ENCODE measurements at places on chromosomes 16 and 17.

DNA sequence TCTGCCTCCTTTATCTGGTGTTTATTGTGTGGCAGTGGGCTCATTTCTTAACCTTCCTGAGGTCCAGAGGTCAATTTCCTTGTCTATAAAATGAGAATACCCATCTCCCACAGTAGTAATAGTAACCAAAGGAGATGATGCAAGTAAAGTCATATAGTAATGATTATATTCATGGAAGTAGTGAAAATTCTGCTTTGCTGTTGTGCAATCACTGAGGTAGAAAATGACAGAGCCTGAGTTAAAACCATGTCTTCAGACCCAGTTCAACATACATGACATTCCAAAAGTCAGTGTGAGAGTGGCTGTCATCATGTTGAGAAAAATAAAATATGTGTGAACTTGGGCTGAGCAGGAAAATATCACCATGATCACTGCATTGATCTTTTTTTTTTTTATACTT is 864 bp upstream of the UMOD start:
- DNase-seq: no peak

DNA sequence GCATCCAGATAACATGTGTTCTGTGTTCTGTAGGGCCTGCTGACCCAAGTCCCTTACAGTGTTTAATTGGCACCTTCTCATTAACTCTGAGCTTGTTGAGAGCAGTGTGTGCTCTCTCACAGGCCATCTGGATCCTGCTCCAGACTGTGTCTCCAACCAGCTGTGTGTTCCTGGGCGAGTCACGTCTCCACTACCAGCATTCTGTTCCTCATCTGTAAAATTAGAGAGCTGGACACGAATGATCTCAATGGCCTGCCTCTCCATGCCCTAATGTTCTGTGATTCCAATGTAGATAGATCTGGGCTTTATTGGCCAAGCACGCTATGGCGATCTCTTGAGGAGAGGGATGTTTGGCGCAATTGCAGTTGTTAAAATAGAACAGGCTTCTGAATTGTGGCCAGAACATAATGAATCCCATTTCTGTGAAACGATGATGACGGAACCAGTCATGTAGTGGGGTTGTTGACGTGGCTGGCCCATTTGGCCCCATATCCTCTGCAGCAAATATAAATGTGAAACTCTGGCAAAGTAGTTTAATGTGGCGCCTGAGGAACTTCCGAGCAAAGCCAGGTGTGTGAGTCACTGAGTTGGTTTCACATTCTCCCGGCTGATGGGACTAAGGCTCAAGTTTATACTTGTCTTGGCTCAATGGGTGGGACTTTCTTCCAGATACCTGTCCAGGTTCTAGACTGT is 22.2 kb downstream of the TBX4 start:
- DNase-seq: no peak

GRCh38 chr17:53475002-53475401 is 347.7 kb upstream of the KIF2B start:
- DNase-seq: no peak

GRCh38 chr16:72189865-72190371 is 18.0 kb upstream of the PMFBP1 start:
- DNase-seq: no peak

GRCh38 chr16:21163576-21163975 is 5.1 kb downstream of the LDAF1 start:
- no peak for DNase-seq

DNA sequence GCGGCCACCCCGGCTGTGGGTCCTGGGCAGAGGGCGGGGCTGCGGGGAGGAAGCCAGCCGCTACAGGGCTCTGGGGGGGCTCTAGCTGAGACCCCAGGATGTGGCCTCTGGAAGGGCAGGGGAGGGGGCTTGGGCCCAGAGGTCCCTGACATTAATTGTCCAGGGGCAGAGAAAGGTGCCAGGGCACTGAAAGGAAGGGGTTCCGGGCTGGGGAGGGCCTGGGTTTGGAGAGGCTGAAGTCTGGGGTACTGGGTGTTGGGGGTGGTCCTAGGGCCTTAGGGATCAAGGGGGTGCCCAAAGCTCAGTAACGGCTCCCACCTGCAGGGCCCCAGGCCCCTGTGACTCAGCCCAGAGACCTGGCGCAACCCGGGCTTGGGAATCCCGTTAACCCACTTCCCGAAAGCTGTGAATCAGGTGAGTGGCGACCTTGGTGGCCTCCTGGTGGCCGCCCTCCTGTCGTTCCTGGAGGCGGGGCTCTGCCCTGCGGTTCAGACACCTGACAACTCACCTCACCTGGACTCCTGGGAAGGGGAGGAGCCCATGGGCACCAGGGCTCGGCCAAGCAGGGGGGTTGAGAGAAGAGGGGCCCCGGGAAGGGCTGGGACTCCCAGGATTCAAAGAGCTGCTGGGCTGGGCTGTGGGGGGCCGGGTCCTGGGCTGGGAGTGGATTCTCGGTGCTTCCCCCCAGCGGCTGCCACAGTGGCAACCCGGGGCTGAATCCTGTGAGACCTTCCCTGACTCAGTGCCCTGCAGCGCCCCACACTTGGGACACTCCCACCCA is 465 bp upstream of the PRSS22 start:
- DNase-seq: peak; percentile 85

DNA sequence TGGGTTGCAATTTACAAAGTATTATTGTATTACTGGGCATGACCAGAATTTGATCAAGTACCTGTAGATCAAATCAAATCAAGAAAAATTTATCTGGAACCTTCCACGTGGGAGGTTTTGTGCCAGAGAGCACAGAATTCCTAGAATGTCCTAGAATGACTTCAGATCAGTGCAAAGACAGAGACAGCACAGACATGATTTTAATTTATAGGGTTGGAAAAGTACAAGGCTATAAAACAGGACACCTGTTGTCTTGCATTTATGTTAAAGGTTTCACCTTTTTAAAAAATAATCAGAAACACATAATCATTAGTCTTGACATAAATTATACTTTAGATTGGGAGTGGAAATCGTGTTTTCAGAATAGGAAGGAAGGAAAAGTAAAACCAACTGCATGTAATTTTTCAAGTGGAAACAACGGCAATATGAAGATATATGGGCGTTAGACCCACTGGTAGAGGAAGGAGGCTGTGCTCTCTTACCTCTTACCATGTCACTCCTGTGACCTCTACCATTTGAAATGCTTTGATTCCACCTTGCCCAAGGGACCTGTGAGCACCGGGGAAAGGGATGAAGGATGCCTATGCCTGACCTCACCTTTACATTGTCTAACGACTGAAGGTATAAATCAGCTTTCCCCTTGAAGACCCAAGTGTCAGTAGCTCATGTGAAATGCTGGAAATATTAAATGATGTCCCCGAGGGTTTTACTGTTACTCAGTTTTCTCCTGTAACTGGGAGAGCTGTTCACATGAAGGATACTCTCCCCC is 100.4 kb downstream of the SNX11 start:
- no peak for DNase-seq

DNA sequence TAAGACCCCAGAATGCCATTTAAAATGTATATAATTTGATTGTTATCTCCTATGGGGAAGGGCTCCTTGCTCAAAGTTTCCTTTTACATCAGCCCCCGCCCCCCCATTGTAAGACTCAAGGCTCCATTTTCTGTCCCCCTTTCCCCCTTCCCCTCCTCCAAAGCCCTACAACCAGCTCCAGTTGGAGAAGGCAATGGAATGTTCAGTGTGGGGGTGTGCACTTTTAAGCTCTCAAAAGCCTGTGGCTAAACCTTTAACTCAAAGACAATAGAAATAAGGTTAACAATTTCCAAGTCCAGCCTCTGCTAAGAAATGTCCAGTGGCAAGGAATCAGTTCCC is 114.7 kb downstream of the NOG start:
- DNase-seq: no peak

GRCh38 chr16:14494396-14494966 is 135.6 kb downstream of the PARN start:
- DNase-seq: no peak

DNA sequence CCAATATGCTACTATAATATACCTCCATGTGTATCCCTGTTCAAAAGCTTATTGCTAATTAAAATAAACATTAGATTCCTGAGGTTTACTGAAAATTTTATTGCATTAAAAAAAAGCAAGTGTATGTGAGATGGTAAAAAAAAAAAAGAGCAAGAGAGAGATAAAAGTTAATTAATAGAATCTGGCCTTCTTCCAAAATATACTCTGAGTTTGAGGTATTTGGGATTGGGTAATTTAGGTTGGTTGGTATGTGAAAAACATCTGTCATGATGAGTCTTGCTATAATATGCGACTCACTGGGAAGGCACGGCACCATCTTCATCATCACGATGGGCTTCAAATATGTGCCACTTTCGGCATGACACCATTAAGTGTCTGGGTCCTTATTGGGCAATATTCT is 711.1 kb upstream of the SOX9 start:
- DNase-seq: no peak

Data from upper lobe of left lung (tissue), 6 donors.